Panc1 (cell line): ENCODE measurements at places on chromosomes 4 and X.

DNA sequence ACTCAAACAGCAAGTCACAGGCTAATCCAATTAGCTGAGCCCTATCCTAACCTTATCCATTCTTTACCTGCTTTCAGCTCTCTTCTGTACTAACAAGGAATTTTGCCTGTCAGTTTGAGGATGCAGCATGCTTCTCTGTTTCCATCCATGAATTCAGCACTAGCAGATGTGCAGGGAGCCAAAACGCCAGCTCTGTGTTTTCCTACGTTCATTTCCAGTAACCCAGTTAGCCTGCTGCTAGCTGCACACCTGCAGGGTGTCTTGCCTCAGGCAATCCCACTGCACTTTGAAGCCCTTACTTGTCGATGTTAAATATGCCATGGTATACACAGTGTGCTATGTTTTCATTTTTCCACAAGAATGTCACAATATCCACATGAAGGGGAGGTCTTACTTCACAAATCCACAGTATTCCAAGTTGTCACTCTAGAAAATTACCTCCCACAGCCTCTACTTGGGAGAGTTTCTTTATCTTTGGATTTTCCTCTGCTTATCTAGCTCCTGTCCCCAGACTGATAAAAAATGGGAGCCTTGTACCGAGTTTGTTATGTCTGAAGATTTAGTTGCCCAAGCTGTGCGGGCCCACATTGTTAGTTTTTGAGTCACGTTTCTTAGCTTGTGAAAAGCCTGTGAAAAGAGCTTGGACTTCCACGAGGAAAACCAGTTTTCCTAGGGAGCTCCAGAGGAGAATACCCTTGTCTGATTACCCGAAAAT, 127.6 kb upstream of the HHIP start:
- no peaks in the 10 kb centered on the region for H3K36me3 ChIP-seq
- H3K4me1 ChIP-seq = no peaks in the 10 kb centered on the region
- H3K4me3 ChIP-seq = no peak overlapping the region
- no peaks in the 10 kb centered on the region for H3K27me3 ChIP-seq
- no peak for DNase-seq

DNA sequence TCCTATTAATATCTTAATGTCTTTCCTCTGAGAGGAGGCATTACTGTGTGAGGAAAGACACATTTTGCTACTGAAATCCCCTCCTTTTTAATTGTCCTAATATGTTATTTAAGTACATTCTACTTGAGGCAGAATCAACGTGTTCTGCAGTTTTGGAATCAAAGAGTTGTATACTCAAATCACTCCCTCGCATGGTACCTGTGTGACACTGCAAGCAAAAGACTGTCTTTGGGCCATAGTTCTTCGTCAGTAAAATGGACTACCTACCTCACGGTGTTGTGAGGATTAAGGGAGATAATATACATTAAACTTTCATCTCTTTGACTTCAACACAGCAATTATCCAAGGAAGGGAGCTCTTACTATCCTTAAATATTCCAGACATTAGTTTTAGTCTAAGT, 61.5 kb downstream of the TIGD2 start:
- H3K4me3 ChIP-seq = no peak overlapping the region
- no peak for DNase-seq
- no peaks in the 10 kb centered on the region for H3K4me1 ChIP-seq
- H3K27ac ChIP-seq = no peak overlapping the region
- no peaks in the 10 kb centered on the region for H3K27me3 ChIP-seq
- H3K36me3 ChIP-seq = no peaks in the 10 kb centered on the region

GRCh38 chr4:26076000-26076587, 162.1 kb downstream of the SMIM20 start:
- H3K4me1 ChIP-seq = no peaks in the 10 kb centered on the region
- no peak overlapping the region for H3K27ac ChIP-seq
- H3K27me3 ChIP-seq = no peaks in the 10 kb centered on the region

DNA sequence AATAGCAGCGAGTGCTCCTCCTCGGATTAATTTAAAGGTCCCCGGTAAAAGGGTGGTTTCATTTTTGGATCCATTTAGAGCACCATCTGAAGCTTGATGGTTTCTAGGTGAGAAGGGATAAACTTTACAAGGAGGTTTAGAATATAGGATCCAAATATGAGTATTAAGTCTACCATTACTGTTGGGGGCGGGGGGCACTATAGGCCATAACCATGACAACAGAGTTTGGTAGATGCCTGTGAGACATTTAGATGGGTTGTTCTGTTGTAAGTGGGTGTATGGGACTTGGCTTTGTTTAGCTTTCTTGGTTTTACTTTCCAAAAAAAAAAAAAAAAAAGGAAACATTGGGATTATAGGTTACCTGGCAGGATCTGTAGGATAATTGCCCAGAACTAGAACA, 92.7 kb downstream of the TENT5D start:
- H3K27me3 ChIP-seq = no peaks in the 10 kb centered on the region
- H3K4me3 ChIP-seq = no peak overlapping the region
- no peaks in the 10 kb centered on the region for H3K4me1 ChIP-seq
- H3K36me3 ChIP-seq = no peaks in the 10 kb centered on the region
- H3K27ac ChIP-seq = no peak overlapping the region

GRCh38 chrX:37060999-37061398, 52.8 kb downstream of the FAM47C start:
- no peaks in the 10 kb centered on the region for H3K4me1 ChIP-seq
- DNase-seq = peak; percentile 17
- no peaks in the 10 kb centered on the region for H3K36me3 ChIP-seq

DNA sequence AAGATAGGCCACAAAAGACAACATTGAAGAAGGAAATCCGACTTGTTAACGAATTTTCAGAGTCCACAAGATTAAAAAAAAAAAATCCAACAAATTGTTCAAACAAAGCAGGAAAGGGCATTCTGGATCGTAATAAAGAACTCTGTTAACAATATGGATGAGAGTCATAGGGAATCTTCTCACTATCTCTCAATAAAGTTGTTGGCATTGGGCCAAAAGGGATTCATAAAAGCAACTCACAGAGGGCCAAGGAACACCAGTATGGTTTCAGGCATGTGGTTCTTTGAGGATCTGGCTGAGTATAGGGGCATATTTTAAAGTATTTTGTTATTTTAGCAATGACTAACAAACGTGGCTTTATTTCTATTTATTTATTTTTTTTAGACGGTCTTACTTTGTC, 49.5 kb downstream of the SHISA3 start:
- H3K4me3 ChIP-seq = no peak overlapping the region
- no peak overlapping the region for H3K27ac ChIP-seq
- no peaks in the 10 kb centered on the region for H3K36me3 ChIP-seq

GRCh38 chrX:73944563-73944908, 359.4 kb upstream of the ZCCHC13 start:
- DNase-seq = no peak
- peak overlapping the region; percentile 99 for H3K27ac ChIP-seq
- H3K27me3 ChIP-seq = no peaks in the 10 kb centered on the region

DNA sequence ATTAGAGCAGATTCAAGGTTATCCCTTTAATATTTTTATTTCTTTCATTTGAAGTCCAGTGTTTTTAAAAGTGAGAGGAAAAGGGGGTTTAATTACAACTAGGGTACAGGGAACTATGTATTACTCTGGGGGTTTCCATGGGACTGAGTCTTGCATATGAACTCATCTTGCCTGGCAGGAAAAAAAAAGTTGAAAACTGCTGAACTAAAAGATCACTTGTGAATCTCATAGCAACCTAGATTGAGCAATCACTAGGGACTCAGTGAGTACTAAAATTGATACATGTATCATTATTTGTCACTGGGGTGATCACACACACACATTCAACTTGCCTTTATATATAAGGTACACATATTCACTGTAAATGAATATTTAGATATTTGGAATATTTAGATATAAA, 180.7 kb upstream of the SFRP2 start:
- no peaks in the 10 kb centered on the region for H3K4me1 ChIP-seq
- H3K27me3 ChIP-seq = no peaks in the 10 kb centered on the region
- no peak overlapping the region for H3K27ac ChIP-seq
- DNase-seq = no peak
- no peaks in the 10 kb centered on the region for H3K36me3 ChIP-seq
- no peak overlapping the region for H3K4me3 ChIP-seq

GRCh38 chrX:115901241-115901640, 269.3 kb upstream of the AGTR2 start:
- H3K27me3 ChIP-seq = no peaks in the 10 kb centered on the region
- no peaks in the 10 kb centered on the region for H3K36me3 ChIP-seq
- no peak overlapping the region for H3K4me3 ChIP-seq
- no peak for DNase-seq
- H3K27ac ChIP-seq = no peak overlapping the region

GRCh38 chrX:150509703-150510102, 58.7 kb upstream of the MTM1 start:
- DNase-seq = no peak
- no peaks in the 10 kb centered on the region for H3K27me3 ChIP-seq
- H3K36me3 ChIP-seq = no peaks in the 10 kb centered on the region
- no peaks in the 10 kb centered on the region for H3K4me1 ChIP-seq

- no peaks in the 10 kb centered on the region for H3K27me3 ChIP-seq
- no peaks in the 10 kb centered on the region for H3K4me1 ChIP-seq
- no peak overlapping the region for H3K4me3 ChIP-seq
- H3K36me3 ChIP-seq = no peaks in the 10 kb centered on the region
- no peak overlapping the region for H3K27ac ChIP-seq
Measured at GRCh38 chrX:12488771-12489170, 302.4 kb upstream of the PRPS2 start.

- no peak overlapping the region for H3K27ac ChIP-seq
- H3K36me3 ChIP-seq = no peaks in the 10 kb centered on the region
- H3K4me1 ChIP-seq = peaks cover 26% of the 10 kb centered on the region
- no peak for DNase-seq
- H3K4me3 ChIP-seq = no peak overlapping the region
- no peaks in the 10 kb centered on the region for H3K27me3 ChIP-seq
Measured at GRCh38 chr4:41176340-41176739, 38.0 kb downstream of the APBB2 start.

DNA sequence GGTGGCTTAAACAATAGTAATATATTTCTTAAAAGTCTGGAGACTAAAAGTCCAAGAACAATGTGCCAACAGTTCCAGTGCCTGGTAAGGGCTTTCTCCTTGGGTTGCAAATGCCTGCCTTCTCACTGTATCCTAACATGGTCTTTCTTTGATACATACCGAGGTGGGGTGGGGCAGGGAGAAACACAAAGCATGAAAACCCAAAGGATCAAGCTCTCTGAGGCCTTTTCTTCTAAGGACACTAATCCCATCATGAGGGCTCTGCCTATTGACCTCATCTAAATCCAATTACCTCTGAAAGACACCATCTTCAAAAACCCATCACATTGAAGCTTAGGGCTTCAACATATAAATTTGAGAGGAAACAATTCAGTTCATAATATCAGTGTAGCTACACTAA, 311.3 kb downstream of the GRID2 start:
- DNase-seq = no peak
- H3K27me3 ChIP-seq = no peaks in the 10 kb centered on the region
- no peaks in the 10 kb centered on the region; the same call in 1 of the 2 replicates for H3K36me3 ChIP-seq
- no peaks in the 10 kb centered on the region for H3K4me1 ChIP-seq

- no peak overlapping the region for H3K27ac ChIP-seq
- DNase-seq = no peak
- no peaks in the 10 kb centered on the region; the same call in none of the 2 replicates for H3K4me1 ChIP-seq
- H3K36me3 ChIP-seq = no peaks in the 10 kb centered on the region
- no peaks in the 10 kb centered on the region for H3K27me3 ChIP-seq
- H3K4me3 ChIP-seq = no peak overlapping the region
Measured at GRCh38 chr4:37674439-37674838, 11.7 kb downstream of the RELL1 start.

GRCh38 chrX:66030505-66031317, 9.2 kb downstream of the VSIG4 start:
- H3K27ac ChIP-seq = no peak overlapping the region
- DNase-seq = peak; percentile 15
- no peaks in the 10 kb centered on the region for H3K36me3 ChIP-seq
- no peaks in the 10 kb centered on the region for H3K4me1 ChIP-seq
